ENCODE measurements at places on chromosomes 7 and 10.

DNA sequence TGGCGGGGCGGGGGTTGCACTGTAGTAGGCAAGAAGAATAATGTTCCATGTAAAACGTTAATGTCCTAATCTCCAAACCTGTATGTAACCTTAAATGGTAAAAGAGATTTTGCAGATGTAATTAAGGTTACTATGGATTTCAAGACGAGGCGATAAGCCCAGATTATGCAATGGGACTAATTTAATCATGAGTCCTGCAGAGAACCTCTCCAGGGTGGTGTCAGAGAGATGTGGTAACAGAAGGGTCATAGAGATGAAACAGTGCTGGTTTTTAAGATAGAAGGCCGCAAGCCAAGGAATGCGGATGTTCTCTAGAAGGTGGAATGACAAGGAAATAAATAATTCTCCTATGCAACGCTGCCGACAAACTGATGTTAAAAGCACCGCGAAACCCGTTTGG lies 57.1 kb downstream of the UBE3C start:
- DNase-seq = no peak

GRCh38 chr10:116833986-116834985 lies 15.0 kb upstream of the ENO4 start:
- DNase-seq = no peak

- no peak for DNase-seq
These were observed 482.1 kb downstream of the IPMK start for GRCh38 chr10:57785546-57785945.

GRCh38 chr10:71868192-71868697 lies 17.2 kb upstream of the PSAP start:
- DNase-seq = peak; percentile 97

- no peak for DNase-seq
These were observed 876 bp downstream of the DNAH11 start for GRCh38 chr7:21543528-21544302.

- DNase-seq = no peak
These were observed 239.3 kb upstream of the GRB10 start for GRCh38 chr7:51021906-51022570.

- no peak for DNase-seq
These were observed 210.5 kb upstream of the LRGUK start for GRCh38 chr7:133916621-133917020.

DNA sequence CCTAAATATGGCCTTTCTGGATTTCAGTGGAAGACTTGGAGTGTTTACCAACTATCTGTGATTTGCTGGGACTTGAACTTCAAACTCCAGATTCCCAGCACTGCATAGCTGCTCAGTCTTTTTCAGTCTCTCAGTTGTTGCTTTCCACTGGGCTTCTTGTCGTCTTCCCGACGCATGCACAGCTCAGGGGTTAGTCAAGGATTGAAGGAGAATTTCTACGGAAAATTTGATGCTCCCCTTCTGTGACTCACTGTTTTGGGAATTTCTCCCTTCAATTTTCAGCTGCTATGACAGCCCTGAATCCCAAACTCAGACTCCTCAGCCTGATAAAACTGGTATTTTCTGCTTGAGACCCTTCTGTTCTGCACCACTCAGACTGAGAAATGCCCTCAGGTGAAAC lies 91.7 kb downstream of the CYP26A1 start:
- DNase-seq = no peak

DNA sequence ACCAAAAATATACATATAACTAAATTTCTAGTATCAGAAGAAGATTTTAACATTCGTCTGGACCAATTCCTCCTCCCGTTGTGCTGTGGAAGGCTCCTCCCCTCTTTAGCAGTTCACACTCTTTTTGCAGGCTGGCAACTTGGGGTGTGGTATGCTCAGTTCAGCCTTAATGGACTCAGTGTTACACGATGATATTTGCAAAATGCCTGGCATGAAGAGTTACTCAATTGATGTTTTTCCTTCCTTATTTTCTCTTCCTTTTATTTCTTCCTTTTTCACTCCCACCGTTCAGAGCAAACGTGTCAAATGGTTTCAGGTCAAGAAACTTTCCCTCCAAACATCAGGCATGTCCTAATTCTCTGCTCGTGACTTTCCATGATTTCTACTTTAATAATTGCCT lies 248.3 kb downstream of the PHF14 start:
- peak; percentile 39 for DNase-seq

DNA sequence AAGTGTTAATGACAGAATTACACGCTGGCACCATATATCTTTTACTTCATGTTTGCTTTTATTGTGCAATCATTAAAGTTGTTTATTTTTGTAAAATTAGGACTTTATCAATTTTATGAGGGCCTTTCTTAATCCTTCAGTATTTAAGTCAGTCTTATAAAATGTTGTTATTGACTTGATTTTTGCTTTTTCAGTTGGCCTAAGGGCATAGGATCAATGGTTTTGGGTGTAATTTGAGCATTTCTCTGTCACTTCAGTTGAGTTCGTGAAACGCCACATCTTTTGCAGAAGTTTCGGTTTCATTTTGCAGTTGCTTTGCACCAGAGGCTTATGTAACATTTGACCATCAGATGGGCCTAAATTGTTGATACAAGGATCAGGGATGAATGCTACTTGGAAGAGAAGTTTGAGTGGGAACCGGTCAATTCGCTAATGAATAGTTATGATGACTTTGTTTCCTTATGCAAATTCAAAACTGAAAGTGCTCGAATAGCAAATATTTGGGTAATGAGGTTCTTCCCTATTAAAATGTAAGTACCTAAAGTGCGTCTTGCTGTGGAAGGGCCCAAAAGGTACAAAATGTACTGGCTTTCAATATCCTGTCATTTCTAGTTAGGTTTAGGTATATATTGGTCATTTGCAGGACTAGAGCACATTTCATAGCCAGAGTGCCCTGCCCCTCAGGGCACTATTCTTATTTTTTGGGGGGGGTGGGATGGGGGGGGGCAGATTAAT lies 340.9 kb downstream of the LRMDA start:
- DNase-seq = peak; percentile 75

DNA sequence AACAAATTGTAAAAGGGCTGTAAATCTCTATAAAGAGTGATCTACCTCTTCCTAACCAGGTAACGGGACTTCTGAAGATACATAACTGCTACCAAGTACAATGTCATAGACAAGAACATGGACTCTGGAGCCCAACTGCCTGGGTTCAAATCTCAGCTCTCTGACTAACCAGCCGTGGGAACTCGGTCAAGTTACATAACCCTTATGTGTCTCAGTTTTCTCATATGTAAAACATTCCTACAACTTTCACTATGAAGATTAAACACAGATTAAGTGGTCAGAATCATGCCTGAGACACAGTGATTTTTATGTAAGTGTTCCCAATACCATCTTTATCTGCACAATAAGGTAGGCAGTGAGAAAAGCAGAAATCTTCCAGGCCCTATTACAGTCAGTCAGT lies 52.6 kb downstream of the ITGB1 start:
- no peak for DNase-seq

GRCh38 chr7:34425631-34426384 lies 232.2 kb upstream of the NPSR1 start:
- DNase-seq = no peak

DNA sequence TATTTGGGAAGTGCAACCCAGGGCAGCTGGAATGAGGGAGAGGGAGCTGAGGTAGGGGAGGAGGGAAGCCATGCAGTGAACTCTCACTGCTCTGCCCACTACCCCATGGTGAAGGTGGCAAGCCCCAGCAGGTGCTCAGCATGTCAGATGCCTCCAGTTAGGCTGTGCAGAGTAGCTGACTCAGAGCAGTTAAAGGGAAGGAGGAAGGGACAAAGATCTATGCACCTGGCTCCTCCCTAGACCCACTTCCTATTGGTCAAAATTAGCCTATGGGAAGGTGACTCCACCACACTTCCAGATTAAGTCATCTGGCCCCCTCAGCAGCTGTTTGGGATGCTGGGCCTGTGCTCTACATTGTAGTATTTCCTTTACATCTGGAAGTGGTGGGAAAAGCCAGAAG lies 125.7 kb upstream of the MTPN start:
- no peak for DNase-seq

DNA sequence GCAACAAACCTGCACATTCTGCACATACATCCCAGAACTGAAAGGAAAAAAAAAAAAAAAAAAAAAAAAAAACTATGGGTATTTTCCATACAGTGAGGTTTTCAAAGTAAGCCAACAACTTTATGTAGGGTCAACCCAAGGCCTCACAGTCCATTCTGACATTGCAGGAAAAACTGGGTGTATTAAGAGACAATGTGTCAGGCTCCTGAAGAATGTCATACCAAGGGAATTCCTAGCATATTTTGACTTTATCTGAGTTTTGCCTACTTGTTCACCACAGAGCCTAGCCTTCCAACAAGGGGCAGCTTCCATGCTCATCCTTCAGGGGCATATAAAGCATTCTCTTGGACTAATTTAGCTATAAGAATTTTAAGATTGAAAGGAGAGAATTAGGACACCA lies 368.9 kb downstream of the PLXDC2 start:
- DNase-seq = no peak

DNA sequence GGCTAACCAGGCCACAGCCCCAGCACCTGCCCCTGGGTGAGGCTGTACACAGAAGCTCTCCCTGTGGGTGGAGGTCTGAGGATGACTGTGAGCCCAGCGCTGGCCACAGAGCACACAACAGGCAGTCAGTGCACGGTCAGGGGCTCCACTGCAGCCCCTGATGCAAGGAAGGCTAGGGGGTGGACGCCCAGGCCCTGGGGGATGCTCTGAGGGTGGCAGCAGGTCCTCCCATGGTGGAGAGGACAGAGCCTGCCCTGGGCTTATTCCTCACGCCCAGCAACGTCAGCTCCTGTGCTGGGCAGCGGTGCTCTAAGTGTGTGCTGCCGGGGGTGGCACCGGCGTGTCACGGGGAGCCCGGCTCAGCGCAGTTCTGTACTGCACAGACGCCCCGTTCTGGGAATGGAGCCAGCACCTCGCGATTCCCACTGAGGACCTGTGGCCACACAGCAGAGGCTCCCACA lies 223.2 kb downstream of the MAD1L1 start:
- no peak for DNase-seq

DNA sequence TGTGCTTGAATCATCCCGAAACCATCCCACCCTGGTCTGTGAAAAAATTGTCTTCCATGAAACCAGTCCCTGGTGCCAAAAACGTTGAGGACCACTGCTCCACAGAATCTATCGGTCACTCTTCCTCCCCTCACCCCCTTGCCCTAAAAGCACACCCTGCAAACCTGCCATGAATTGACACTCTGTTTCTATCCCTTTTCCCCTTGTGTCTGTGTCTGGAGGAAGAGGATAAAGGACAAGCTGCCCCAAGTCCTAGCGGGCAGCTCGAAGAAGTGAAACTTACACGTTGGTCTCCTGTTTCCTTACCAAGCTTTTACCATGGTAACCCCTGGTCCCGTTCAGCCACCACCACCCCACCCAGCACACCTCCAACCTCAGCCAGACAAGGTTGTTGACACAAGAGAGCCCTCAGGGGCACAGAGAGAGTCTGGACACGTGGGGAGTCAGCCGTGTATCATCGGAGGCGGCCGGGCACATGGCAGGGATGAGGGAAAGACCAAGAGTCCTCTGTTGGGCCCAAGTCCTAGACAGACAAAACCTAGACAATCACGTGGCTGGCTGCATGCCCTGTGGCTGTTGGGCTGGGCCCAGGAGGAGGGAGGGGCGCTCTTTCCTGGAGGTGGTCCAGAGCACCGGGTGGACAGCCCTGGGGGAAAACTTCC lies 784 bp upstream of the SERPINE1 start:
- no peak for DNase-seq

DNA sequence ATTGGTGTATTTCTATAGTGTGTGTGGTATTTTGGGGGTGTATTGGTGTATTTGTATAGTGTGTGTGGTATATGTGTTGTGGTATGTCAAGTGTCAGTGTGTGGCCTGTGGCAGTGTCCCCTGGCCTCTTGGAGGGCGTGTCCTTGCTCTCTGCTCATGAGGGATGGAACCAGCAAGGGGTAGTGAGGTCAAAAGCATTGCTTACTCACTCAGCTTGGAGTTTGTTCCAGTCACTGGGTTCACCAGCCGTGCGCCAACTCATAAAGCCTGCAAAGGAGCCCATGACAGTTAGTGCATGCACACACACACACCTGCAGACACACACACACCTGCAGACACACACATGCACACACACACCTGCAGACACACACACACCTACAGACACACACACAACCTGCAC lies 4.3 kb upstream of the TRPV6 start:
- DNase-seq = no peak

GRCh38 chr10:87782721-87783120 lies 35.3 kb downstream of the ATAD1 start:
- no peak for DNase-seq

DNA sequence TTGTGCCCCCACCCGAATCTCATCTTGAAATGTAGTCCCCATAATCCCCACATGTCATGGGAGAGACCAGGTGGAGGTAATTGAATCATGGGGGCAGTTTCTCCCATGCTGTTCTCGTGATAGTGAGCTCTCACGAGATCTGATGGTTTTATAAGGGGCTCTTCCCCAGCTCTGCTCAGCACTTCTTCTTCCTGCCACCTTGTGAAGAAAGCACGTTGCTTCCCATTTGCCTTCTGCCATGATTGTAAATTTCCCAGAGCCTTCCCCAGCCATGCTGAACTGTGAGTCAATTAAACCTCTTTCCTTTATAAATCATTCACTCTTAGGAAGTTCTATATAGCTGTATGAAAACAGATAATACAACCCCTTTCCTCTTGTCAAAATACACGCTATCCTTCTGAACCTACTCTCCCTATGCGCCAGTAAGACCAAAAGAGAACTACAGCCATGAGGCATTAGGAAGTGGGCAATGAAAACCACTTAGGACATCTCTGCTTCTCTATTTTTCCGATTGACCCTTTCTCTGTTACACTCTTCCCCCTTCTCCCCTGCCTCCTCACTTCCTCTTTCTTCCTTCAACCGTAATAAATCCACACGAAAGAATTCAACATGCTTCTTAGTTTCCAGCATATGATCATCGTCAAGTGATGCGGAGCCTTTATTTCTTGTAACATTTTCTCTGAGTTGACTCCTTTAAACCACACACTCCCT lies 101.2 kb upstream of the WDR11 start:
- DNase-seq = peak; percentile 90

DNA sequence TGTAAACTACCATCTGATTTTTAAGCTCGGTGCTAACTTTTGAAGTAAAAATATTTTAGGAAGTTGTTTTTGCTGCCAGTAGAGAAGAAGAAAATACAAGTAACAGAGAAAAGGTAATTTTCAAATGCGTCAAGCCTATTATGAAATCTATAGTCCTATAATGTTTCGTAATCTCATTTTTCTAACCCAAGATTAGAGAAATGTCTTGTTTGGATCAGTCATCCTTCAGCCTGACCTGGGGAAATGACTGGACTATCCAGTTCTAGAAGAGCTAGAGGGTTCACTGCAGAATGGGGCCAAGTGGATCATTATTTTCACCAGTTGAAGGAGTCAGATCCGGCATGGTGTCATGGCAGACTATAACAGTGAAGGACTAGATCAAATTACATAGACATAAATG lies 62.7 kb upstream of the FGL2 start:
- DNase-seq = no peak

- no peak for DNase-seq
These were observed 764.3 kb downstream of the SUGCT start for GRCh38 chr7:40899151-40899550.

DNA sequence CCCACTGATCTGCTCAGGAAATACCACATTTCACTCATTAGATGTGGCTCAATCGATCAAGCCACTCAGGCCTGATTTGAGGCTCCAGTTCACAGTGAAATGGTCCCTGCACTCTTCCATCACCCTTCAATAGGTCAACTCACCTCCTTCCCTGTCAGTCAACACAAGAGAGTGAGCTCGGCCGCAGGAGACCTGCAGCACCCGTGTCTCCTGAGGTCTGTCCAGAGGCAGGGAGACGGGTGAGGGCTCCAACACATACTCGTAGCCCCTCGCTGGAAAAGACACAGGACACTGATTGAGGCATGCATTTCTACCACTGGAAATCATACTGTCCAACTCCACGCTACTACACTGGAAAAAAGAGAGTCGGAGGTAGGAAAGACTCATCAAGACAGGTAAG lies 7.1 kb downstream of the RCC1L start:
- no peak for DNase-seq

Measured in suppressor macrophage treated with lipopolysaccharide for 4 hours (primary cell).